ENCODE measurements at places on chromosomes 12 and 14.
A peak's percentile ranks its signal among the peaks of the same experiment; 100 is the strongest.

DNA sequence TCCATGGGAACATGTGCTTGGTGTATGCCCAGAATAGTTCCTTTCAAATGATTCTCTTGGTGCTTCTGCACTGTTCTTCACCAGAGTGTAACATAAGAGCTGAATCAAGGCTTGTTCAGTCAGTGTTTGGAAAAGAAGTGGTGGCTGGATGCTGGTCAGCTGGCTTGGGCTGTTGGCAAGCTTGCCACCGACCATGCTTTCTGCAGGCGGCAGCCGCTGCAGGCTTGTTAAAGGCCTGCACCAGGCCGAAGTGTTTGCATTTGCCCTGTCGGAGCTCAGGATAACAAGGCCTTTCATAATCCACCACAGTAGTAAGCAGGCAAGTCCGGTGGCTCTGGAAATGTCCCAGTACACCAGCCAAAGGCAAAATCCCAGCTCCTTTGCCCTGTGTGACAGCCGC, 26.9 kb downstream of the DAAM1 start:
- no peak for DNase-seq

DNA sequence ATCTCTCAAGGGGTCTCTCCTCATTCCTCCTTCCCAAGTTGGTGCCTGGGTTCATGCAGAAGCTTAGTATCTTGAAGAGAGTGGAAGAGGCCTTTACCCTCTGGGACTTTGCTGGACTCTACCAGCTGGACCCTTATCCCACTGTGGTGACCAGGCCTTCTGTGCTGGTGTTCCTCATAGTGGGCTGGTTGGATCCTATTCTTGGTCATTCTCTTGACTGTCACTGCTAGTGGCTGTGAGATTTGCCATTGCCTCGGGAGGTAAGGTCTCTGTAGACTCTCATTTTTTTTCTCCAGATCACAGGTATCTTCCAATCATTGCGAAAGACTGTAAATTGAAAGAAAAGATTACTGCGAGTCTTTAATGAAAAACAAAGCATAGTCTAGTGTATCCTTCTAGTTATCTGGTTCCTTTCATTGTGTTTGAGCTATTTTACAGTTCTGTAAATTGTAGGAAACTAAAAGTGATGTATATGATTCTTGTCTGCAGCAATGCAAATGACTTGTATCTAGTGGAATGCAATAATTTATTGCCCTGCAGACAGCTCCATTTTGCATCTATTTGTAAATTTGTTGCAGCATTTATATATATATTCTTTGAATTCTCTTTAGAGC, 217.9 kb downstream of the AEBP2 start:
- no peak for DNase-seq

DNA sequence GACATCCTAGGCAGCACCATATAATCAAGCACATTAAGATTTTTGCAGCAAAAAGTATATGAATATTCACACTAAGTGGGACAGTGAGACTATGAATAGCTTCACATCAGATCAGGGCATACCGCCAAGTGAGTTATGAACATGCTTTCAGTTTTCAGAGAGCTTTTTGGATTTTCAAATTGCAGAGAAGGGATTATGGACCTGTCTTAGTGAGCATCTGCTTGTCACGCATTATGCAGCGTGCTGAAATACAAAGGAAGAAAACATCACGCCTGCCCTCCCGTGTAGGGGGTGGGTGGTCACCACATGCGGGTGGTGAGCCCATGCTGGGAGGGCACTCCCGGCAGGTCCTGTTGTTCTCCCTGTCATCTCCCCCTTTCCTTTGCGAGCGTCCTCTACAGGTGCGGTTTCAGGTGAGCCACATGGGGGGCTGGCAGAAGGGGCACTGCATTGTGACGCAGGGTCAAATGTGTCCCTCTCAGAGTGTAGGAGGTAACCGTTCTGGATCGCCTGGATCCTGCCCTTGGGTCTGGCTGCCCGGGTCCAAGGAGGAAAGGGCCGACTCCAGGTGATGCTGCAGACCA, 42.6 kb downstream of the TRAF3 start:
- no peak for DNase-seq

DNA sequence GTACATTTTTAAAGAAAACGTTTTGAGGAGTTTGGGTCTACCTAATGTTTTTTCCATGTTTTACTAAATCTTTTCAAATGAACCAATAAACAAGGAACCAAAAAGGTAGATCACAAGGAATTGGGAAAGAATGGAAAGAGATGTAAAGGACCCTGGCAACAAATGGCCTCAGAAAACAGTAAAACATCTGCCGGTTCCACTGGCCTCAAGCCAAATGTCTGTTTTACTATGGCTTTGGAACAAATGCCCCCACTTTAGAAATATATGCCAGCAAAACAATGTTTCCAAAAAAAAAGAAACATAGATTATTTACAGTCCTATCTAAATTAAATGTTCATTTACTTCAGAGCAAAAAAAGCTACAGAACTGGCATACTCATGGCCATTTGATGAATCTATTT, 3.0 kb downstream of the TRMT5 start:
- no peak for DNase-seq

GRCh38 chr14:74683406-74683805, 29.5 kb downstream of the AREL1 start:
- DNase-seq, result no peak

DNA sequence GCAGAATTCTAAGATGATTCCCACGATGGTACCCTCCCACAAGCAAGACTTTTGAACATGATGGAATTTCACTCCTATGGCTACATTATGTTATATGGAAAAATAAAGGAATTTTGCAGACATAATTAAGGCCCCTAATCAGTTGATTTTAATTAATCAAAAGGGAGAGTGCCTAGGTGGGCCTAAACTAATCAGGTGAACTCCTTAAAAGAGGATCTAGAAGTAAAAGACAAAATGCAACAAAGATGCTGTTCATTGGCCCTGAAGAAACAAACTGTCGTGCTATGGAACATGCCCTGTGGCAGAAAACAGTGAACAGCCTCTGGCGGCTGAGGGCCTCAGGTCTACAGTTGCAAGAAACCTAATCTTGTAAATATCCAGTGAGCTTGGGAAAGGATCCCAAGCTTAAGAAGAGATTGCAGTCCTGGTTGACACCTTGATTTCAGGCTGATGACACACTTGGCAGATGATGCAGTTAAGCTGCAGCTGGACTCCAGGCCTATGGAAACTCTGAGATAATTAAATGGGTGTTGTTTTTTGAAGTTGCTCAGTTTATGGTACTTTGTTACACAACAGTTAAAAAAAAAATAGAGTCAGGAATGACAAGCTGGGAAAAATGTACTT, 13.8 kb downstream of the TMCC3 start:
- no peak for DNase-seq

DNA sequence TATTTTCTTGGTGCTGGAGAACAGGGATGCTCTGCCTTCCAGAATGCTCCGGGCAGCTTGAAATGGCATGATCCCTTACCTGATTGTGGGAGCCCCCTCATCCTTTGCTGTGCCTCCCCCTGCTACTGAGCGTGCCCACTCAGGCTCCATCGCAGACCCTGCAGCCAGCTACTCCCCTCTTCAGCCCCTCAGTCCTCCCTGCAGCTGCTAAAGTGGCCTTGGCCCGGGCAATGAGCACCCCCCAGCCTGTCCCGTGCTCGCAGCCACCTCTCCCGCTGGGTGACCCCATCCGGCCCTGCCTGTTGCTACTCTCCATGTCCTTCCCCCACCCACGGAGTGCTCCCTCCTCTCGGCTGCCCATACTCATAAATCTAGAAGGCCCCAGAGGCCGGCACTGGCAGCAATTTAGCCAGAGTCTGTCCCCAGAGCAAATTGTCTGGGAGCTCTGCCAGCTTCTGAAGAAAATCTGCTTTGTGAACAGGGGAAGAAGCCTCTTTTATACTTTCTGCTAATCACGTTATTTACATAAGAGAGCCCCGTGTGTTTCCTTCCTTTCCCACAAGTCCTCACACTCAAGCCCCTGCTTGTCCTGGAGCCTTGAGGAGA, 143.7 kb upstream of the FRMD6 start:
- DNase-seq, result no peak

GRCh38 chr14:22870811-22871223, 723 bp upstream of the LRP10 start:
- DNase-seq, result no peak

GRCh38 chr12:10601860-10602259, 11.5 kb downstream of the MAGOHB start:
- no peak for DNase-seq

DNA sequence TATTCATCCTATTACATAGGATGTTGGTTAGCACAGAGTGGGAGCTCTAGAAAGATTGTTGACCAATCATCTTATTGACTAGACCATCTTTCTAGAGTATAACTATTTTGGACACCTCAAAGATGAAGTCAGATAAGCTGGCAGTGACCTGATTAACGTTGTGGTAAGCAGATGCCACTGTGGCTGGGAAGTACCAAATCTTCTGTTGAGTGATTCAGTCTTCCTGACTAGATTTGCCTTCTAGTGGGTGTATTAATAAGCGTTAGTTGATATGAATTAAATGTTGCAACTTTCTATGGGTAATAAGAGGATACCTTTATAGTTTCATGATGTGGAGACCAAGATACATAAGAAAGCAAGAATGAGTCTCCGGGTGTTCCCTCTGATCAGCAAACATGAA, 51.2 kb upstream of the HELB start:
- DNase-seq, result no peak

- peak; percentile 43 for DNase-seq
Observed at GRCh38 chr14:57317248-57317833, 48.6 kb downstream of the AP5M1 start.

- no peak for DNase-seq
Observed at GRCh38 chr14:58296726-58297125, 1.6 kb upstream of the ARID4A start.

- DNase-seq, result no peak
Observed at GRCh38 chr14:34699873-34700621, 14.3 kb downstream of the CFL2 start.

- no peak for DNase-seq
Observed at GRCh38 chr14:54364555-54365415, 32.0 kb upstream of the CDKN3 start.

DNA sequence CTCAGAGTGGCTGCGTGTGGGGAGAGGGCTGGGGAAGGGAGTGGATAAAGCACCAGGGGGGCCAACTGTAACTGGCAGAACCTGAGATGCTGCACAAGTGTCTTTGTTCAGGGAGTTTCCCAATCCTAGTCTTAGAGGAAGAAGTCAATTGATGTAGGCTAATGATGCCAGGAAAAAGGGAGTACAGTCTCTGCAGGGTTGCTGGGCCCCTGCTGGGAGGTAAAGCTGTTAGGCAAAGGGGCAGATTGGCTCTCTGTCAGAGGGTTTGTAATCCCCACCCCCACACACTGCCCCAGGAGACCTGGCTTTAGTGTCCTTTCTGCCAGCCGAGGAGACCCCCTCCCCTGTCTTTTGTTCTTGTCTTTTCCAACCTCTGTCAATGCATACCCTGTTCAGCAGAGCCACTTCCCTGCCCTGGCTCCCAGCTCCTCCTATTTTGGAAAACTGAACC, 178.4 kb downstream of the KCNA5 start:
- no peak for DNase-seq

DNA sequence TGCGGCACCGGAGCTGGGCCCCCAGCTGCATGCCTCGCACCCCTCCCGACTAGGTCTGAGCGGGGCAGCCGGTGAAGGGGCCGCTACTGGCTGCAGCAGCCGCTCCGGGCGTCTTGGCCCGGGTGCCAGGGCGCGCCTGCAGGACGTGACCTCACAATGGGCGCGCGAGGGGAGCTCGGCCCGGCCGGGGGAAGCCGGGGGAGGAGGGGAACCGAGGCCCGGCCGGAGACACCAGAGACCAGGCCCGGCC, 353 bp downstream of the BAG5 start:
- DNase-seq, result no peak

- no peak for DNase-seq
Observed at GRCh38 chr12:49872781-49873181, 29.9 kb upstream of the BCDIN3D start.

DNA sequence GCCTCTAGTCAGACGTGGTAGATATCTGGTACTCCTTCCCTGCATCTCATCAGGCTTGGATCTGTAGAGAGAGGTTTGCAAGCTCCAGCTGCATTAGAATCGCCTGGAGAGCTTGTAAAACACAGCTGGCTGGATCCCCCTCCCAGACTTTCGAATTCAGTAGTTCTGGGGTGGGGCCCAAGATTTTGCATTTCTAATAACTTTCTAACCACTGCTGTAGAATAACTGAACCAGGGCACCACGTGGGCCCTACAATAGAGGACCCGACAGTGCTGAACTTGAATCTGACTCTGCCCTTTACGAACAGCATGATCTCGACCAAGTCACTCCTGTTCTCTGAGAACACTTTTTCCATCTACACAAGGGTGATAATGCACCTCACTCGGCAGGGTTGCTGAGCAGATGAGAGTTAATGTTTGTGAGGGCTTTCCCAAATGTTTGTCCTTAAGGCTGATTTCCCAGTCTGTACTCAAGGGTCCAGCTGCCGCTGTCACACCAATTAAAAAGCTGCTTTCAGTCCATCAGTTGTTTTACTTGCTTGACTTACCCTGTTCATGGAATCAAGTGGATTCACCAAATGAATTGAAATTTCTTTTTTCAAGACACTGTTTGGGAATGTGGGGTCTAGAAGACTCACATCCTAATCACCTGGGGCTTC, 86.6 kb upstream of the SLC24A4 start:
- no peak for DNase-seq

GRCh38 chr14:73232984-73233383, 4.3 kb upstream of the PAPLN start:
- no peak for DNase-seq

- no peak for DNase-seq
Observed at GRCh38 chr12:121240062-121240420, 30.1 kb downstream of the P2RX4 start.

DNA sequence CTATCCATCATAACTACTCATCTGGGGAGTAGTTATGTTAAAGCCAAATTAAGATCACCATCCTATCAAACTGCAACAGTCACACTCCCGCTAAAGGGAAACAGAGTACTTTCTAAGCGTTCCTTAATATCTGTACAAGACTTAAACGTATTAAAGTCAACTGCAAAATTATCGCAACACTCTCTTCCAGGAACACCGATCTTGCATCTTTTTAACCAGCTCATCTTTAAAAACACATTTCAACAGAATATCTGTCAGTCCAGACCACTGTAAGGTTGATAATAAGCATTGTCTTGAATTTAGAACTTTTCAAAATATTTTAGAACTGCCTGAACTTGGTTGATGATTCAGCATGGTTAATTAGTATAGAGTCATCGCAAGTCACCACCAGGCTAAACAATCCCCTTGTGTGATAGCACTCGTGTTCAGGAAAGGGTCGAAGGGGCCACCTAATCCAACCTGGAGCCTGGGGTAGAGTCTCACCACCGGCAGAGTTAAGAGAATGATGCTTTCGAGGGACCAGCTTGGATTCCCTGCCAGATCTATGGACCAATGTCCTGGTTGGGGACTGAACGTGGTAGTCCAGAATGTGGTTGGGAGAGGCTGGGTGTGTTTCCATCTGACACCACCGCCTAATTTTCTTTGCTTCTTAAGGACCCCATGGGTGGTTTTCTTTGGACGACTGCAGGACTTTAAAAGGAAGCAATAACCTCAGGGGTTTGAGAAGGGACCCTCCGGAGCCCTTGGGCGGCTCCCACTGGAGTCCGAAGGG, 890 bp downstream of the SPTLC2 start:
- no peak for DNase-seq

DNA sequence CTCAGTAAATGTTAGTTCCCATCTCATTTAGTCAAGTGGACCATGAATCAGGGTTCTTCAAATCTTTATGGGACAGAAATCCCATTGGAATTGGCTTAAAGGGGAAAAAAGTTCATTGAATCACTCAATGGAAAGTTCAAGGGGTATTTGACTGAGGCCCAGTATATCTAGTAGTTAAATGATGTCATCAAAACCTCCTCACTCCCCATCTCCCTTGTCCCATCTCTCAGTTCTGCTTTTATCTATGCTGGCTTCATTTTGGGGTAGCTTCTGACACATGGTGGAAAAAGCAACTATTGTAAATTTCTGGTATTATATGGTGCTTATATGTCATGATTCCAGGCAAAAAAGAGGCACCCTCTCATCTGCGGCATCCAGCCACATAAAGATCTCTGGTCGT, 51.9 kb downstream of the DAAM1 start:
- DNase-seq, result no peak

Data from GM19239 (cell line).